ENCODE measurements at places on chromosomes 12 and 14.
A peak's percentile ranks its signal among the peaks of the same experiment; 100 is the strongest.

DNA sequence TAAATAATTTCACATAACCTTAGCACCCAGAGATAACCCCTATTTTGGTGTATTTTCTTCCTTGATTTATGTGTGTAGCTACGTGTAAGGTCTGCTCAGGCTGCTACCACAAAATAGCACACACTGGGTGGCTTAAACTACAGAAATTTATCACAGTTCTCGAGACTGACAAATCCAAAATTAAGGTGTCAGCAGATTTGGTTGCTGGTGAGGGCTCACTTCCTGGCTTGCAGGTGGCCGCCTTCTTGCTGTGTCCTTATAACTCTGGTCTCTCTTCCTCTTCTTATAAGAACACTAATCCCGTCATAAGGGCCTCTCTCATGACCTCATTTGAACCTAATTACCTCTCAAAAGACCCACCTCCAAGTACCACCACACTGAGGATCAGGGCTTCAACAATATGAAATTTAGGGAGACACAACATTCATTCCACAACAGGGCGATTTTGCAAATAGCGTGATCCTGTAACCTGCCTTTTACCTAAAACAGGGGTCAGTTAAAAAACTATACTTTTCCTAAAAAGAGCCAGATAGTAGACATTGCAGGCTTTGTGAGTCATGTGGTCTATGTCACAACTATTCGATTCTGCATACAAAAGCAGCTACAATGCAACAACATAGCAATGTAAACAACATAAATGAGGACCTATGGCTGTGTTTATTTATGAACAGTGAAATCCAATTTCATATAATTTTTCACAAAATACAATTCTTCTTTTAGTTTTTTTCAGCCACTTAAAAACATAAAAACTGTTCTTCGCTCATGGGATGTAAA is 371.7 kb downstream of the DPF3 start:
- DNase-seq = no peak

- no peak for DNase-seq
These were observed 32.3 kb downstream of the PROX2 start for GRCh38 chr14:74843653-74844052.

DNA sequence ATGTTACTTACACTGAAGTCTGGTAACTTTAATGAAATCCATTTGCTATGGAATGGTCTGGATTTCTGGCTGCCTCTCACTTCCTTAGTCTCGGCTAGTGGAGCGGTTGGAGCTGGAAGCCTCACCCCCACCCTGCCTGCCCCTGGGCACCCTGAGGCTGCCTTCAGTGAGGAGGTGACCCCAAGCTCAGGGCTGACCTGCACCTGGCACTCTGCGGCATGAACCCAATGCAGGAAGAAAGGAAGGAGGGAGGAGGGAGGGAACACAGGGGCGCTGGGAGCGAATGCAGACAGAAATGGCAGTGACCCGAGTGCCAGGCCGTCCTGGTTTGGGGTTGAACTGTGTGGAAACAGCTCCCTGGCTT is 353.1 kb downstream of the TMEM121 start:
- DNase-seq = no peak

DNA sequence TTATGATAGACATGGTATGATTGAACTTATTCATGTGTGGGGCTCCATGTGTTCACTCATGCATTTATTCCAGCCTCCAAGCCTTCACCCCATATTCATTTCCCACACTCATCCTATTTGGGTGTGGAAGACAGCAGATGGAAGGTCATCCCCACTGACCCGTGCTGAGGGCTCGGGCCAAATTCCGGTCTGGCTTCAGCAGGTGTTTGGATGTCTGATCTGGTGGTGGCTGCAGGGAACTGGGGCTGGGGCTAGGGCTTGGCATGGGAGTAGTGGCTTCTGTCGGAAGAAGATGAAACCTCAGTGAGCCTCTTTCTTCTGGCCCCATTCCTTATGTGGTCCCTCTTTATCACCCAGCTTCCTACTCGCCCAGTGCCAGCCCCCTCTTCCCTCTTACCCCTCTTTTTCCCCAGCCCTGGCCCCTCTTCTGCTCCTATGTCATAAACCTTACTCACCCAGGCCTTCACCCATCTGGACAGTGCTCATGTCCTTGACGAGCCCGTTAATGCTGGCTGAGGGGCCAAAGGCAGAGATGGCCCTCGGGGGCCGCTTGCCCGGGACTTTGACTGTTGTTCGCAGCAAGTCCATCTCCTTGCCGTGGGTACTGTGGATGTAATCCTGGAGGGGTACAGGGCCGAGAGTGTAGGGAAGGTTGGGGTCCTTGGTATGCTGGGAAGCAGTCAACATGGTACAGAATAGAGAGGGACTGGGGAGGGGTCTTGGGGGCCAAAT is 8.0 kb downstream of the AGAP2 start:
- no peak for DNase-seq

GRCh38 chr12:68611094-68611805 is 551 bp downstream of the RAP1B start:
- no peak for DNase-seq

DNA sequence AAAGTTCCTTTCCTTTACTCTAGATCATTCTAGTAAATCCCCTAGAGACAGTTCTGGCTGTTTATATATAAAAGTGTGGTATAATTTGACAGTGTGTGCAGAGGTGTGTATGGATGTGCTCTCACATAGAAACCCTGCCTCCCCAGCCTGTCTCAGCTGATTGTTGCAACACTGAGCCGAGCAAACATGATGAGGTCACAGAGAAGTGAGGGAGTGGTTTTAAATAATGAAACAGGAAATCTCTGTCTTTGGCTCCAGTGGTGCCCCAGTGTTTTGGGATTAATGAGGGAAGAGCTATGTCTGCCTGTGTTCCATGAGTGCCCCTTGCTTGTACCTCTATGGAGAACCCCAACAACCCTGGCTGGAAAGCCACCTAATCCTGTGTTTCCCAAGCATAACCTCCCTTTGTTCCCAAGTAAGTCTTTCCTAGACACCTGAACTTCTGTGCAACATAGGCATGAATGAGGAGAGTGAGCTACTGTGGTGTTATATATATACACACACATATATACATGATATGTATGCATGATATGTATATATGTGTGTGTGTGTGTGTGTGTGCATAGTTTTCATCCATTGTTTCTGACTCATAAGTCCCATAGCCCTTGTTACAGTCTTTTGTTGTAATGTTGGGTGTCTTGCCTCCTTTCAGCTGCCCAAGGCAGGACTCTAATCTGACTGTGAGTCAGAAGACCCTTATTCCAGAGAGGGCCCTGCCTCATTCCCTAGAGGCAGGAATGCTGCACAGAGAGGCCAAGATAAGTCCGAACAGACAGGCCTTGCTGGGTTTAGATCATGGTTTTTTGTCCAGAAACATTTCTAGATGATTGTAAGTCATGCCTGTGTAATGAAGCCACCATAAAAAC is 18.0 kb downstream of the TRAF3 start:
- peak; percentile 70 for DNase-seq

DNA sequence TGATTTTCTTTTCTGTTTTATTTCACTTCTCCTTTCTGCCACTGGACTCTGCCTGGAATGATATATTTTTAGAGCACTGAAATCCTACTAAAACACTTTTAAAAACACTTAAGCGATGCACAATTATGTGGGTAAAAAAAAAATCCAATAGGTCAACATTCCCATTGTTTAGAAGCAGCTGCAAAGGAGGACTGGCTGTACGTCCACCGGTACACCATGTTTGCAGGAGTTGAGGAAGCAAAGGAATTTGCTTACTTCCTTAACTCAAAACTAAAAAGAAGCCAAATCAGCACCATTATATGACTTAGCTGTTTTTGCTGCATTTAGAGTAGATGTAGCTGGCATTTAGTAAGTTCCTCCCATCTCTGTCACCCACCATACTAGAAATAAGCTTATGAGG is 186.8 kb upstream of the TMTC1 start:
- no peak for DNase-seq

DNA sequence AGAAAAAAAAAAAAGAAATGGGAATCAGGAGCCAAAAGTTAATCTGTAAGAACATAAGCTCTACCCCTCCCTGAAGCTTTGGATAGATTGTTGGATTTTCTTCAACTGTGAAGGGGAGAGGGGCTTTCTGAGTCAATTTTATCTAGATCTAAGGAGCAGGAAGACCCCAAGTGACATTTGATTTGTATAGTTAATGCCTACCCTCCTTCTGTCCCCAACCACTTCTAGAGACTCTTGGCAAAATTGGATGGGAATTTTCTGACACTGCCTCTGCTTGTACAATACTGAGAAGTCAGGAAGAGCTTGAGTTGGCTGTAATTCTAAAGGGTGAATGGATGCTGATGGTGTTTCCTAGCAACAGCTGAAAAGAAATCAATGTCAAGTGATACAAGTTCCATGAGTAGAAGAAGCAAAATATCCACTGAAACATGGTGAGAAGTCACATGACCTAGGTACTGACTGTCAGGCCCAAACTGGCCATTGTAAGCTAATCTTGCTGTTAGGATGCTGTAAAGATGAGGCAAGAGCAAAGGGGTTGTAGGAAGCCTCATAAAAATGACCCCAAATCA is 42.2 kb downstream of the NDUFA12 start:
- no peak for DNase-seq

GRCh38 chr14:53599221-53599945 is 357.2 kb downstream of the BMP4 start:
- no peak for DNase-seq

DNA sequence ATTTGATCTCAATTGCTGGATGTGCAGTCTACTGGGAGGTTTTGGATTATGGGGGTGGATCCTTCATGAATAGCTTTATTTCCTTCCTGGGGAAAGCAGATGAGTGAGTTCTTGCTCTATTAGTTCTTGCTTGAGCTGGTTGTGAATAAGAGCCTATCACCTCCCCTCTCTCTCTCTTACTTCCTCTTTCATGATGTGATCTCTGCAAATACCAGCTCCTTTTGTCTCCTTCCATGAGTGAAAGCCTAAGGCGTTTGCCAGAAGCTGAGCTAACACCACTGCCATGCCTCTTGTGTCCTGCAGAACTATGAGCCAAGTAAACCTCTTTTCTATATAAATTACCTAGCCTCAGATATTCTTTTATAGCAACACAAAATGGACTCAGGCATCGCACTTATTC is 302.7 kb downstream of the CCER1 start:
- no peak for DNase-seq

- DNase-seq = no peak
These were observed 103.7 kb upstream of the PDE3A start for GRCh38 chr12:20264608-20265114.

DNA sequence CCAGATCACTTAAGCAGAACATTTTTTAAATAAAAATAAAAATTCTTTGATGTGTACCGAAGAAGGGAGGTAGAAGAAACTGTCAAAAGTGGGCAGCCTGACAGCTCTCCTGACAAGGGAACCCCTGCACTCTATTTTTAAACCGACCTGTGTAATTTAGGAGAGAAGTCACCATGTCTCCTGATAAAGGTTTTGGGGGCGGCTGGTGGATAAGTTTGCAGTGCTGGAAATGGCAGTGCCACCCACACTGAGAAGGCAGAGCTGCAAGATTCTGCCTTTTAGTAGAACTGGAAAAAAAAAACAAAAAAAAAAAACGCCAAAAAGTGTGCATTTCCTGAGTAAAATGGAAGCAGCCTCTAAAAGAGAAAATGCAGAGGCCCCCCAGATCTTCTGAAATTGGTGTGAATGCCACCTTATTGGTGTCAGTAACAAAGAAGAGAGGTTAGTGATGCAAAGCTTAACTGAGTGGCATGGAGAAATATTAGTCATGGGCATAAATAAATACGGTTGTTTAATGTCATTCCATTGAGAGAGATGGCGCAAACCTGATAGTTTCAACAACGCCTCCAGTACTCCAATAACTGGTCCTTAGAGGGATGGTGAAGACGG is 24.7 kb downstream of the DUSP6 start:
- DNase-seq = no peak

DNA sequence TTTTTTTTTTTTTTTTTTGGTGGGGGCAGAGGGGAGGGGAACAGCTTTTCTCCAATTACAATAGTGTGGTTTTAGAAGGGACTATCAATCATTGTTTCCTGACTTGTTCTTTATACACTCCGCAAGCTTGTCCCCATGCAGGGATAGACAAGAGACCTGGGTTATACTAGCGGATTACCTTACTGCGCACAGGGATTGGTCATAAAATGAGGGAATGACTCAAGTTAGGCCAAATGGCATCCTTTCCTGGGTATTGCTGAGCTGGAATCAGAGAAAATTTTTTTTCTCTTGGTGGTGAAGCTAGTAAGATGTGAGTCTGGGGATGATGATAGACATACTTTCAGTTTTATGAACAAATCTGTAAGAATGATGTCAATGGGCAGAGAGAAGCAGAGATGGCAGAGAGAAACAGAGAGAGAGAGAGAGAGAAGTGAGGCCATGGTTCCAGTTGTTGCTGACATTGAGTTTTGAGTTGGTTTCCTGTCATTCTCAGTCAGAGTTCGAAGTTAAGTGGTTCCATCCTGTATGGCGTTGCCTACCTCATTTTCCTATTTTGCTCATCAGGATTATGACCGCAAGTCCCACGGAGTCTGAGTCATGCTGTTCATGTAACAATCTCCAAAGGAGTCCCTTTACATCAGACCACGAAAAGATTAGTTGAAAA is 59.1 kb upstream of the OTOGL start:
- DNase-seq = peak; percentile 23

DNA sequence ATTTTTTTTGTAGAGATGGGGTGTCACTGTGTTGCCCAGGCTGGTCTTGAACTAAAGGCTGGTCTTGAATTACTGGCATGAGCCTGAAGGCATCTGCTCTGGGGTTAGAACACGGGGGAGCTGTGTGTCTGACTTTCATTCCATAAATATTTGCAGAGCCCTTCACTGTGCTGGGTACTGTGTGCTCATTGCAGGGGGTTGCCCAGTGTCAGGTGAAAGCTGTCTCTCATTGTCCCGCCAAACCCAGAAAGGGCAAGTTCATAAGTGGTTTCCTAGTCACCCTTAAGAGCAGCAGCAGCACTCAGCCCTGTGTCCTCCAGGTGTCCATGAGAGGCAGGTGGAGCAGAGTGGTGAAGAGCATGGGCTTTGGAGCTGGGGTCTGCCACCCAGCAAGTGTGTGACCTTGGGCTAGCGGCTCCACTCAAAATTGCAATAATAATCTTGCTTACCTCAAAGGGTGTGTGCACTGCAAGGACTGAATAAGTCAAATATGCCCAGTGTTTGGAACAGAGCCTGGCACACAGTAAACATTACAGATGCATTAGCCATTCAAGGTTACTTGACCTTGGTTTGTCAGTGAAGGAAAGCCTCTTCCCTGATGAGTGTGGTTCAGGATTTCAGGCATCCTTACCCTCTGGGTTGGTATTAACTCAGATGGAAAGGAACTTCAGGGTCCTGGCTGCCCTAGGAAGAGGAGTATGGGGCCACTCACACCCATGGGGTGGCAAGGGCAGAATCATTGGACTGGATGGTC is 4.4 kb upstream of the SMIM41 start:
- no peak for DNase-seq

DNA sequence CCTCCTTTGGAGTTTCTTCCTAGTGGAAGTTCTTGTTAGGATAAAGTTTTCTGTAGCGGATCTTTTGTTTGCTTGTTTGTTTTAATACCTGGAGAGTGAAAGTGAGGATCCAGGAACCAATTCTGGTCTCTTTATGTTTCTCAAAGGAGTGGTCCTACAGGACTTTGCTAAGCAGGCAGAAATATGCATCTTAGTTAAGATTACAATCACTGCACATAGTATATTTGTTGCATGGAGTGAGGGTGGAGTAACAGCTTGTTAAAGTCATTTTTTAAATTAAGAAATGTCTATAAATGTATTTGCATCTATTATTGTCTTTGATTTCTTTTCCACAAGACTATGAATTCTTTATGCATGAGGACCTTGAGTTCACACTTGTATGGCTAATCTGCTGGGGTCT is 76.7 kb downstream of the DRAM1 start:
- no peak for DNase-seq
